ENCODE measurements at places on chromosomes 6 and 20. TPM values are rescaled to one million over a fixed set of nuclear protein-coding genes. Genes with fewer than 3 reads are reported as not detected.

- DNase-seq = no peak
Measured at GRCh38 chr20:19642860-19643259, 115.2 kb upstream of the RIN2 start.

Gene COL11A2
- total RNA-seq = 1.5 TPM

DNA sequence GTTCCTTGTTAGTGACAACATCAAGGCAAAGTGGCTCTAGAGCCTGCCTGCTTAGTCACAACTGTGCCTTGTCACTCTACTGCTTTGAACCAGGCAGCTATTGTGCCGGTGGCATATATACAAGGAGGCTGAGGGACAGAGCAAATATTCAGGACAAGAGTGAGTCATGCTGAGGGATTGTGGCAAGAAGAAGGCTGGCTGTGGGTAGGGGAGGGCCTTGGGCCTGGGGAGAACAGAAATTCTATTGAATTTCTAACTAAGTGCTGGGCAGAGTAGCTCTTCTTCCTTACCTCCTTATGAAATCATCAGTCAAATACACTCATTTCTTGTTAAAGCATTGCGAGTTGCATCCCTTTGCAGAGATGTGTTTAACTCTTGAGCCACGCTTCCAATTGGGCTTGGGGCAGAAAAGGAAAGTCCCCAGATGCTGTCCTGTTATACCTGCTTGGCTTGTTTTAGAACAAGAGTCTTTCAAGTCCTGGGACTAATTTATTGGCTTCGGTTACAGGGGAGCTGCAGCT, 59.7 kb downstream of the PFDN4 start:
- no peak for DNase-seq

- DNase-seq = no peak
Measured at GRCh38 chr20:21029341-21029740, 76.8 kb downstream of the LINC00237 start.

Gene SPATS1
- total RNA-seq = not detected

- no peak for DNase-seq
Measured at GRCh38 chr6:39885691-39886090, 48.6 kb downstream of the MOCS1 start.

DNA sequence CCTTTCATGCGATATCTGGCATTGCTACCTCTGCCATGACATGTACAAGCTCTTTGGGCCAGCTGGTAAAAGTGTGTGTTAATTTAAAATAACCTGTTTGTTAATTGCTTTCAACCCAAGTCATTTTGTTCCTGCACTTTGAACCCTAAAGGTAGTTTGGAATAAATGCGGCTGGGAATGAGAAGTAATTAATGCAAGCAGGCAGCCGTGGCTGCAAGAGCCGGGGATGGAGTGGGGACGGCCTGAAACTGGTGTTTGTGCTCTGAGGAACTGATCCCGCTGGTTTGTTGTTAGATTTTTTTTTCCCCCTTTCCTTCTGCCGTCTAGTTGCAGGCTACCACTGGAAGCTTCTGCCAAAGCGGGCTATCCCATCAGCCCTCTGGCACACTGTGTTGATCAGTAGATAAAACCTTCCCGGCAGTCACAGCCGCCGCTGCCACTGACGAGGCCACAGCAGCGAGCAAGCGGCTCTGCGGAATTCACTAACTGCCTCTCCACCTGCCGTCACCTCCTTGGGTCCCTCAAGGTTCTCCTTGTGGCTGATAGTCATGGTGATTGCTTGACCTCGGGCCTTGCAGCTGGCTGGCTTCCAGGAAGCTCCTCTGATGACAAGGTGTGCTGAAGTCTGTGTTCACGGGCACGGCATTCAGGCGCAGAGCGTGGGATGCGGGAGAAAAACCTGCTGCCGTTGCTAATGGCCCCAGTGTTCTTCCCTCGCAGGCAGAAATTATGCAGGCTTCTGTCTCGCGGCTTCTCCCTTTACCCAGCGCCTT, 315.9 kb downstream of the TFAP2A start:
- DNase-seq = no peak

GRCh38 chr6:684831-685636, 7.9 kb downstream of the EXOC2 start:
- DNase-seq = no peak

Gene PDE10A
- total RNA-seq = 3.6 TPM

GRCh38 chr6:30957716-30958115, 16.9 kb downstream of the MUCL3 start:
- DNase-seq = no peak

GRCh38 chr6:72654071-72654621, 32.3 kb downstream of the KCNQ5 start:
- no peak for DNase-seq

Gene COL12A1
- 10.6 TPM for total RNA-seq

DNA sequence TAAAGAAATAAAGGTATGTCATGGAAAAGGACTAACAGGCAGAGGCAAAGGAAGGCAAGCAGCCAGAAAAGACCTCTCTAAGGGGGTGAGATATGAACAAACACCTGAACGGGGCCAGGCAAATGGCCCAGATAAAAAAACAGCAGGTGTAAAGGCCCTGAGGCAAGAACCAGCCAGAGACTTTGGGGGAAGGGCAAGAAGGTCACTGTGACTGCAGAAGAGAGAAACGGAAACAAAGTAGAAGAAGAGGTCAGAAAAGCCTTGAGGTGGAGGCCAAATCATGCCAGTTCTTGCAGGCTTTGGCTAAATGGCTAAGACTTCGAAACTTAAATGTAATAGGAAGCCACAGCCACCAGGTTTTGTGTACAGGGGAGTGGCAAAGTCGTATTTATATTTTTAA, 30.8 kb downstream of the KIF16B start:
- DNase-seq = no peak

Gene SLC35F1
- total RNA-seq = 2.0 TPM

Gene CNBD2
- 4.0 TPM for total RNA-seq

DNA sequence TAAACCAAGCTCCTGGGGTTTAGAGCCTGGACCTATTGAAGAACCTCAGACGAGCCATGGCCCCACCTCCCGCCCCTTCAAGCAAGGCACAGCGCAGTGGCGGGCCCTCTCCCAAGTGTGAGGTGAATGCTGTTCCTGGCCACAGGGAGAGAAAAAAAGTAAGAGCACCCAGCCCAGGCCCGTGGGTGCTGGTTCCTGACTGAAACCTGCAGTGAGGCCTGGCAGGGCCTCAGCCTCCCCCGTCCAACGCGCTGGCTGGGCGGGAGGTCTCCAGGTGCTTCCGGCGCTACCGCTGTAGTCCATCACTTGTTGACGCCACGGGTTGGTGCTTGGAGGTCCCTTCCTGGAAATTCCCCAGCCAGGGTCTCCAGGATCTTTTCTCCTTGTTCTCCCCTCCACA, 5.5 kb upstream of the FAM83C start:
- DNase-seq = no peak

DNA sequence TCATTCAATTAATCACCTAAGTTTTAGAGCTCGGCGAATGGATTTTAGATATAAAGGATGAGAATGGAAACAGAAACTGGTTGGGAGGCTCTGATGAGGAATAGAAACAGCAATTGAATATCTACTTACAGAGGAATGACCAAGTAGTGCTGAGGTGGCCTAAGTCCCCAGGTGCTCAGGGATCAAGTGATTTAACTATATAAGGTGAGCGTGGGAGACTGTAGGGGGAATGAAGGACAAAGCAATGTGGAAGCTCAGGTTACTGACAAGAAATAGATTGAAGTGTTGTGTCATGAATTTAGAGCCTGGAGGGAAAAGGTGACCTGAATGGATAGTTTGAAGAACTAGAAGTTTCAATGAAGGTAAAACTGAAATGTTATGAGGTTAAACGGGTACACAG, 495.4 kb upstream of the SOX4 start:
- DNase-seq = no peak

DNA sequence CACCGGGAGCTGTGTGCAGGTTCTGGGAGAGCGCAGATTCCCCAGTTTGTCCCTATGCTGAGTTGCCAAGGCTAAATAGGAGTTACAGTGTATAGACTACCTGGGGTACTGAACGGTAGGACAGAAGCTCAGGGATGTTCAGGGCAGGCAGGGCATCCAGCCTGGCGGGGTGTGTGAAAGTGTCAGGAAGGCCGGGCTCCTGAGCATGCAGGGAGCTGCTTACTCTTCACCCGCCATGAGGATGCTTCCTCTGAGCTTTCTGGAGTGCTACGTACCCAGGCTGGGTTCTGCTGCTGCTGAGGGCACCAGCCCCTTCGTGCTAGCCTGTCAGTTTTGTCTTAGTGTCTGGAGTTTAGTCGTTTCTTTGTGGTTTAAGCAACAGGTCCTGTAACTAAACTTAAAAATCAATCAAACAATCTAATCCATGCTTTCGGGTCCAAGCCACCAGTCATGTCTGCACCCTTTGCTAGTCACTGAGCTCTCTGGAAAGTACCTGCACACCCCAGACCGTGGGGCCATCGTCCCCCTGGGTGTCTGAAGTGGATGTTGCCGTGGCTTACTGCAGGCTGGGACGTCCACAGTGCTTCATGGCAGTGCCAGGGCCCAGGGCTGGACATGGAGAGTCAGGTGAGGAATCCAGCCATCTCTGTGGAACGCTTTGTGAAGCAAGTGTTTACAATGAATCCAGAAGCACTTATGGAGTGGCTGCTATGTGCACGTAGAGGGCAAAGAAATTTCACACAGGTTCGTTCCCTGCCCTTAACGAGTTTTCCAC, 220.3 kb upstream of the SNX9 start:
- DNase-seq = no peak

Gene HSPA1A
- total RNA-seq = 261 TPM

Gene CRISP3
- not detected for total RNA-seq

Gene ULBP3
- 1.4 TPM for total RNA-seq

Gene ZBTB46
- total RNA-seq = 16.7 TPM

Gene KIAA0408
- total RNA-seq = 1.3 TPM

GRCh38 chr20:17525650-17526049, 5.5 kb downstream of the BFSP1 start:
- no peak for DNase-seq

Gene SLC22A7
- total RNA-seq = not detected

Gene LY6G6C
- total RNA-seq = not detected

Gene C20orf141
- not detected for total RNA-seq

GRCh38 chr6:89941763-89942497, 47.7 kb downstream of the GJA10 start:
- DNase-seq = no peak

Gene RAB44
- total RNA-seq = 0.06 TPM

Gene GTSF1L
- not detected for total RNA-seq

Gene SLC22A2
- not detected for total RNA-seq

DNA sequence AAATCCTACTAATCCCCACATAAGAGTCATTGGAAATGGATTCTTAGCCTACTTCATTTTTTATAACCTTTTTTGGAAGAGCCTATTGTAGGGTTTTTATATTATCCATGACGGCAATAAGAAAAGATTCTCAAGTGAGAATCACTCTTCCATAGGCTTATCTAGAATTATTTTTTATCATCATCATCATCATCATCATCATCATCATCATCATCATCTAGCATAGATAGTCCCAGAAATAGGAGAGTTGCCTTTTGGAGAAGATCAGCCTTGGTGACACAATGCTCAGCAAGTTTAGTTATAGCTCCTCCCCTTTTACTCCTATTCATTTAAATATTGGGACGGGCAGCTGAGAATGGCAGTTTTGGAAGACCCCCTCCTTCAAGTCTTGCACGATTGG, 359.1 kb upstream of the SLC35B3 start:
- DNase-seq = no peak

- no peak for DNase-seq
Measured at GRCh38 chr20:25468126-25469075, 60.9 kb downstream of the GINS1 start.

DNA sequence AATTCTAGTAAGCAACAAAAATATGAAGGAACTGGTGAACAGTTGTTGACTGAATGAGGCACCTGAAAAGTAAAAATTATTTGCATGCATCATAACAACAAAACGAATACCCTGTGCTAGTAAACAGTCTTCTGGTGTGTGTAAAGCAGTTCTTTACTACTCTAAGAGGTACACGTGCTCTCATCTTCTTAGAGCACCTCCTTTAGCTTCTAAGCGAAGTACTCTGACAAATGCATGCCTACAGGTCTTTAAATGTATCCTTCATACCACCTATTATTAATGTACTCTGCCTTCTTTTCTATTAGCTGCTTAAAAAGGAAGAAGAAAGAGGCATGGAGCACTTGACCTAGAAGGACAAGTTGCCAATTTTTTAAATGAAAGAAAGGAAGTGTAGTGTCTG, 32.2 kb upstream of the MYB start:
- DNase-seq = no peak

- DNase-seq = no peak
Measured at GRCh38 chr6:159832946-159833345, 32.9 kb downstream of the PNLDC1 start.

DNA sequence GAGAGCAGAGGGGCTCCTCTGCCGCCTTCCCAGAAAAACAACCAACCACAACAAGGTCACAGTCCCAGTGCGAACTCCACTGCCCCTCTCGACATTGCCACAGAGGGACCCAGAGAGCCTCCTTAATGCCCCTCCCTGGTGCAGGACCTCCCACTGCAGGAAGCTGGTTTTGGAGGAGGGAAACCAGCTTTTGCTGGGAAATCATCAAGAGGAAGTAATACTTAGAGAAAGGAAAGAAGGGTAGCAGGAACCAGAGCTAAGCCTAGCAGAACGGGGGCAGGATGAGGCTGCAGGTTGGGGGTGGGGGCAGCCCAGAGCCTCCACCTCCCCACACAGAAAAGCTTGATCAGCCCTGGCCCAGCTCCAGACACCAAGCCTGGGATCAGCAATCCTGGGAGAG, 37.7 kb upstream of the SIRPA start:
- DNase-seq = no peak

GRCh38 chr6:159037756-159038290, 7.0 kb downstream of the TAGAP start:
- DNase-seq = no peak

GRCh38 chr6:18270216-18270615, 5.9 kb upstream of the DEK start:
- DNase-seq = no peak

Gene IRAK1BP1
- total RNA-seq = 5.9 TPM

DNA sequence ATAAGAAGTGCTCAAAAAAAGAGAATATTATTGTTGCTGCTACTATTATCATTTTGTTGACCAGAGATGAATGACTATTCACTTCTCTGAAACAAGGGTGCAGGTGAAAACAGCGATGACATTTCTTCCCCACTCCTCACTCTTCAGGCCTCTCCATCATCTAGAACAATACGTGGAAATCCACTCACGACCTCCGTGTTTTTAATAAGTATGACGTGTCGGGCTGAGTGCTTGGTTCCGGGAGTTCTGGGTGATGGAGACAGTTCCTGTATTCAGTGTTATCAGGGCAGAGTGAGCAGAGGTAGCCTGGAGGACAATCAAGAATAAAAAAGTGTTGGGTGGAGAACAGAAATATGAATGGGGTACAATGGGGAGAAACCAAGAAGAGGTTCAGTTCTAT, 130.0 kb upstream of the ZNF217 start:
- no peak for DNase-seq

GRCh38 chr6:70398783-70399728, 14.3 kb upstream of the FAM135A start:
- DNase-seq = no peak

Data from right cardiac atrium (tissue), 5 donors.